CD4-positive, alpha-beta memory T cell (primary cell): ENCODE measurements at places on chromosomes 1 and 21. TPM values are rescaled to one million over a fixed set of nuclear protein-coding genes. Genes with fewer than 3 reads are reported as not detected.

DNA sequence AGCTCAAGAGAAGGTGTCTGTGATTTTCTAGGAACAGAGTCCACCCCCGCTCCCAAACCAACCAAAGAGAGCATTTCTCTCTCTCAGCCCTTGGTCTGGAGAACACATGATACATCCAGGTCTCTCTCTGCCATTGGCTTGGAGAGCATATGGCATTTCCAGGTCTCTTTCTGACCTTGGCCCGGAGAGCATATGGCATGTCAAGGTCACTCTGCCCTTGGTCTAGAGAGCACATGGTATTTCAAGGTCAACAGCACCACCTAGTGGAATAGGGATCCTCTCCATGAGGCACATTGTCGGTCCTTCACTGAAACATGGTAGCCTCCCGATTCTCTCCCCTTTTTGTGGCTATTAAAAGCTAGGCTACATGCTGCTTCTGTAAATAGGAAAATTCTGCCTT is 437.7 kb upstream of the OLFM3 start:
- no peak for DNase-seq

DNA sequence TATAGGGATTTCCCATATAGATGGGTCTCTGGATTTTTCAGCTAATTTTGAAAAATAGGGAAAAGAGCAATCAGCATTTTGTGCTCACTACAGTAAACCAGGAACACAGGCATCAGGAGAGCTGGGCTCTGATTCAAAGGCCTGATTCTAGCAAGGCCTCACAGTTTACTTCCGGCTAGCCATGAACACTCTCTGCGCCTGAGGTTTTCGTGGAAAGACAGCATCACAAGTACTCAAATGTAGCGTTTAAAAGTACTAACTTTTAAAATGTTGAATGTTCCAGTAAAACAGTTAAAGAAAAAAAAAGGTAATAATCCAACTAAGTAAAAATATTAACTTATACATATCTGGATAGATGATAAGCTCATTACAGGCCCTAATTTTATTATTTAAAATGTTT is 120.6 kb downstream of the SLC45A1 start:
- DNase-seq = no peak

- DNase-seq = peak; percentile 24
Measured at GRCh38 chr1:165376041-165376810, 19.7 kb upstream of the LMX1A start.

DNA sequence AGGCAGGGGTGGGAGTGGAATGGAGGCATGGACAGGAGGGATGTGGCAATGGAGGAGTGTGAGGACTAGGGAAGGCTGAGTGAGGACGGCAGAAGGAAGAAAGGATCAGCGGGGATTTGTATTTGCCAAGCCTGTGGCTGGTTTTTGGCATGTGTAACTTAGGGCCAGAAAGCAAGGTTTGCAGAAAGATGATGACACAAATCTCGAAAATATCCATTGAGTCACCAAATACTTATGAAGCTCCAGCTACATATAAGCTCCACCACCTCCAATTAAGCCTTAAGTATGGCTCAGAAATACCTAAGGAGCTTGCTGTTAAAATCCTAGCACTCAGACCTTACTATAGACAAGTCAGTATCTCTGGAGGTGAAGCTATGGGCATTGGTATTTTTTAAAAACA is 90.1 kb downstream of the OMA1 start:
- DNase-seq = no peak

GRCh38 chr1:198925567-198925966 is 286.7 kb downstream of the PTPRC start:
- DNase-seq = no peak

DNA sequence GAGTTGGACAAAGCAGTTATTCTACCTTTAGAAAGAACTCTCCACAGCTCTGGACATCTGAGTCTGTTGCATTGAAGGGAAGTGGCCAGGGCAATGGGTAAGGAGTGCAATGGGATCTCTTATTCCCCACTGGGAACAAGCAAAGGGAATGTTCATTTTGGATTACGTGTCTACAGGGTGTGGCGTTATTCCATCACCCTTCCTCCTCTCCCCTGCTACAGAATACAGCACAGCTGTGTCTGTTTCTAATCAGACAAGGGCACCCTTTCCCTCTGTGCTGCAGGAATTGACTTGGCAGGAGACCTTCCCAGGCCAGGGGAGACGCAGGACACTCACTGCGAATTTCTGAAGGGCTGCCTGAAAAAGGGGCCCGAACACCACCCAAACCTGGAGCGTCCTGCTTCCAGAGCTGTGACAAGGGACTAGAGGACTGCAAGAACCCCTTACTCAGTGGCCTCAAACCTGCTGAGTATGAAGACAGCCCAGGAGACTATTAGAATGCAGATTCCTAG is 163.6 kb upstream of the RAB4A start:
- no peak for DNase-seq

GRCh38 chr1:163357378-163357777 is 35.6 kb downstream of the NUF2 start:
- no peak for DNase-seq

DNA sequence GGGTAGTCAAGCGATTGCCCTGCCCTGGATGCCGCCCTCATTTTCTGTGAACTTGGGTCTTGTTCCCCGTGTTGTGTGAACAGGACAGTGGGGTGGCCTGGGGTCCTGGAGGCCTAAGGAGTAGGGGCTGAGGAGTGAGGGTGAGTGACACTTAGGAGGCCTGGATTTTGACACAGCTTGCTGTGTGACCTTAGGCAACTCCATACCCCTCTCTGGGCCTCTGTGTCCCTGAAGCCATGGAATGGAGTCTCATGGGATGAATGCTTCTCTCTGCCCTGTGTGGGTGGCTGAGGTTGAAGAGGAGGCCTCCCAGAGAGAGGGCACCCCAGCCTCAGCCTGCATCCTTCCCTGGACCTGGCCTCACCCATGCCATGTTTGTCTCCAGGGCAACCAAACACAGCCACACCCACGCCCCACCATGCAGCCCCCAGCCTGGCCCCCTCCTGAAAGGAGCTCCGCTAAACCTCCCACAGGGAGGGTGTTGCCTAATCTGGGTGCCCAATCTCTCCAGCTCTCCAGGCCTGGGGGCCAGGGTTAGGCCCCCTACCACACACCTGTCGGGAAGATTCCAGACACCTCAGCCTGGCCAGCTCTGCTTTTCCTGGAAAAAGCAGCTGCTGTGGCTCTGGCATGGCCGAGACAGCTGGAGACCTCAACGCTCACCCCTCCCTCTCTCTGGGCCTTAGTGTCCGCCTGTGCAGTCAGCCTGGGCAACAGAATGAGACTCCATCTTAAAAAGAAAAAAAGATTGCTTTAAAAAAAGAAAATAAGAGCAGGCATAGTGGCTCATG is 9.9 kb downstream of the MYOM3 start:
- no peak for DNase-seq

GRCh38 chr1:27341525-27342252 is at the start of gene SYTL1:
SYTL1 (plus strand) TSS chr1:27342022; CDS start chr1:27345335, 3,313 bp downstream.
- peak; percentile 63 for DNase-seq

- DNase-seq = no peak
Measured at GRCh38 chr1:25199819-25200620, 32.3 kb downstream of the SYF2 start.

- DNase-seq = no peak
Measured at GRCh38 chr1:50611675-50612074, 188.4 kb upstream of the DMRTA2 start.

- no peak for DNase-seq
Measured at GRCh38 chr1:25427696-25428095, 3.0 kb upstream of the MACO1 start.

- DNase-seq = peak; percentile 12
Measured at GRCh38 chr1:212514056-212514614, 81.4 kb downstream of the NENF start.

DNA sequence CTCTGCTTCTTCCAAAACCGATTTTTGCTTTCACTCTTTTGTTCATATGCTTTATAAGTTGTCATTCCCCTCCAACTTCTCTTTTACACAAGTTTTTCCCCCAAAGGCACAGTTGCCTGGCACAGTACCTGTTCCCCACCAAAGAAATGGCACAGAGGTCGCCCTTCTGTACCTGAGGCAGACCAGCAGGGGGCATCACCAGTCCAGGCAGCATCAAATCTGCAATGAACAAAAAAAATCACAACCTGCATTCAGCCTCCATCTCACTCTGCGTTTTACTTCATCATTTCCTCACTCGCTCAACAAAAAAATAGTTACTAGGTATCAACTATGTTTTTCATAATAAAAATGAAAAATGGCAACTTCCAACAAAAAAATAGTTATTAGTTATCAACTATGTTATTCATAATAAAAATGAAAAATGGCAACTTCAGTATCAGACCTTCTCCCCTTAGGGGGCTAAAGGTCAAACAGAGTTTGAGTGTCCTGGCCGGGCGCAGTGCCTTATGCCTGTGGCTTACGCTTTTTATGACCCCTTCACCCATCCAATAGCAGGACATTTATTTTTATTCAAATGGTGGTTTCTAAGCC is 4.1 kb downstream of the EIF2D start:
- peak; percentile 60 for DNase-seq

DNA sequence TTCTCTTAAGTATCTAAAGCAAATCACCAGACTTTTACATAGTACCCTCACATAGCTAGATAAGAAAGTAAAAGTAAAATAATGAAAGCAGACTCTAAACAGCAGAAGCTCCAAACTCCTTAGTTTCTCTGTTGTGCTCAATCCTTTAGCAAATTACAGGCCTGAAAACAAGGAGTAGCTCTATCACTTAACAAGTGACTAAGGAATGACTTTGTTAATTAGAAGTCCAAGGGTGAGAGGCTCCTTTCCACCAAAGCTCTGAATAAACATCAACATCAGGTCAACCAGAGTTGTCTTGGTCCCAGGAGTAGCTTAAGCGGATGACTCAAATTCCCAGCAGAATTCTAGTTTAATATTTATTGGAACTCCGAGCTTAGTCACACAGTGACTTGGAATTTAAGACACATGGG is 5.9 kb downstream of the NRIP1 start:
- no peak for DNase-seq

- no peak for DNase-seq
Measured at GRCh38 chr1:220879076-220879508, at the start of gene HLX. HLX (plus strand) TSS chr1:220879443; CDS start chr1:220879858, 415 bp downstream.

GRCh38 chr1:106515375-106515774 is 541.1 kb upstream of the PRMT6 start:
- no peak for DNase-seq

DNA sequence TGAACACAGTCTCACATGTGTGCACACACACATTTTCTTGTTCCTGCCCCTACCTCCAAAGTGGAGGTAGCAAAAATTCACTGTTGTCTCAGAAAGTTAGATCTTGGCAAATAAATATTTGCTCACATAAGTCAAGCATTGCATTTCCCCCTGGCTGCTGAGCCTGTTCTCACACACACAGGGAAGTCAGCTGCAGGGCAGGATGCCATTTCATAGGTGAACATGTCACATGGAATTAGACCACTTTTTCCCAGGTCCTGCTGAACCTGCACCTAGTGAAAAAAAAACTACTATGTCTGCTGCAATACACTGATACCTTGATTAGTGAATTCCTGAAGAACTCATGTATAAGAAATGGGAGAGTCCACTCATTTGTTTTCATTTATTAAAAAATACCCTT is 5.3 kb upstream of the CD55 start:
- no peak for DNase-seq

DNA sequence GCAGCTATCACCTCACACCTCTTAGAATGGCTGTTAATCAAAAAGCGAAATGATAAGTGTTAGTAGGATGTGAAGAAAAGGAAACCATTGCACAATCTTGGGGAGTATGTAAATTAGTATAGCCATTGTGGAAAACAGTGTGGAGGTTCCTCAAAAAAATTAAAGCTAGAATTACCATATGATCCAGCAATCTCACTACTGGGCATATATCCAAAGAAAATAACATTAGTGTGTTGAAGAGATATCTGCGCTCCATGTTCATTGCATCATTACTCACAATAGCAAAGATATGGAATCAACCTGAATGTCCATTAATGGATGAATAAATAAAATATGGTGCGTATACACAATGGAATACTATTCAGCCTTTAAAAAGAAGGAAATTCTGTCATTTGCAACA is 68.9 kb downstream of the SNRPE start:
- no peak for DNase-seq

DNA sequence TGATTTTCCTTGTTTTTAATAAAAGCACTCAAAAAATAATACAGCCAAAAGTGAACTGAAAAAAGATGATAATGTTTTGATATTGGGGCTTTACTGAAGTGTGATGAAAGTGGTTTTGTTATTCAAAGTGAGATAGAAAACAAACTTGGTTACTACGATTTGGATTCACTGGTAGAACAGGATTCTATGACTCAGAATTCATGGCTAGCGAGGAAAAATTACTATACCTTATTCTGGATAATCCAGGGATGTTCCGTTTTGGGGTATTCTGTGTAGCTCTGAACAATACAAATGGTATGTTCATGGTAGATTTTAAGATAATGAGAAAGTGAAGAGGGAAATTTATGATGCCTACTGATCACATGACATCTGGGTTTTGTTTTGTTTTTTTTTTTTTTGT is 117.7 kb downstream of the NRDC start:
- DNase-seq = no peak

DNA sequence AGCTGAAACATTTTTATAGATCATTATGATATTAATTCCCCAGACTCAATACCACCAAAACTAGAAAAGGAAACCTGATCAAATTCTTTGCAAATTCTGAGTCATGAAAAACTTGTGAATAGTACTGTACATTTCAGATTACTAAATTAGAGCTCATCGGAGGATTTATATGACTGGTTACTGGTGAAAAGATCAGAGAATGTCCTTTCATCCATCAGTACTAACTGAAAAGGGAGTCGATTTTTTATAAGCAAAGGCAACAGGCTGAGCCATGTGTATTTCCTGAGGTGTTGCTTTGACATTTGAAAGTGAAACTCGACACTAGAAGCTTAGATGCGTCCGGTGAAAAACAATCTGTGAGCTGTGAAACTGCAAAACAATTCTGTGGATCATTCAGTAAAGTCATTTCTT is 155.7 kb downstream of the TNFSF18 start:
- DNase-seq = peak; percentile 45

- no peak for DNase-seq
Measured at GRCh38 chr1:207088701-207089626, at the start of gene C4BPB. C4BPB (plus strand) TSS chr1:207088860; CDS start chr1:207089532, 672 bp downstream.

DNA sequence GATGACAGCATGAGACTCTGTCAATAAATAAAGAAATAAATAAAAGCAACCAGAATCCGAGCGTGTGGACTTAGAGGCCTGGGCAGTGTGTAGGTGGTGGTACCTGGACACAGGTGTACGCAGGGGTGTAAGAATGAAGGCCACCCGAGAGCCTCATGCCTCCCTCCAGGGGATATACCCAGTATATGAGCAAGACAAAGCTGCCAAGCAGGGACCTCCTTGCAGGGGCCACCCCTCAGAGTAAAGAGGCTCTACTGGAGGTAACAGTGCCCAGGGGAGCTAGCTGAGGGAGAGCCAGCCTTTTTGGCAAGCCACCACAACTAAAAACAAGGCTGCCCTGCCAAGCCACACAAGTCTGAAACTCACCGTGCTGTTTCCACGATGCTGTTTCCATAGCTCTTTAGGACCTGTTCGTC is 179.2 kb upstream of the RAB4A start:
- no peak for DNase-seq

KCNJ15 gene
- polyA plus RNA-seq = 0.47 TPM

AZIN2 gene
- 6.7 TPM for polyA plus RNA-seq

OR2L3 gene
- not detected for polyA plus RNA-seq

RALGPS2 gene
- polyA plus RNA-seq = 1.6 TPM

ACTA1 gene
- polyA plus RNA-seq = not detected

FAM177B gene
- 0.30 TPM for polyA plus RNA-seq

TMEM183A gene
- polyA plus RNA-seq = 71.2 TPM

IFNLR1 gene
- 1.1 TPM for polyA plus RNA-seq

ETNK2 gene
- 3.3 TPM for polyA plus RNA-seq

AMY2A gene
- polyA plus RNA-seq = not detected

SIM2 gene
- 0.07 TPM for polyA plus RNA-seq

RABGAP1L gene
- 80.6 TPM for polyA plus RNA-seq
